ENCODE measurements at places on chromosomes 1 and 21.

DNA sequence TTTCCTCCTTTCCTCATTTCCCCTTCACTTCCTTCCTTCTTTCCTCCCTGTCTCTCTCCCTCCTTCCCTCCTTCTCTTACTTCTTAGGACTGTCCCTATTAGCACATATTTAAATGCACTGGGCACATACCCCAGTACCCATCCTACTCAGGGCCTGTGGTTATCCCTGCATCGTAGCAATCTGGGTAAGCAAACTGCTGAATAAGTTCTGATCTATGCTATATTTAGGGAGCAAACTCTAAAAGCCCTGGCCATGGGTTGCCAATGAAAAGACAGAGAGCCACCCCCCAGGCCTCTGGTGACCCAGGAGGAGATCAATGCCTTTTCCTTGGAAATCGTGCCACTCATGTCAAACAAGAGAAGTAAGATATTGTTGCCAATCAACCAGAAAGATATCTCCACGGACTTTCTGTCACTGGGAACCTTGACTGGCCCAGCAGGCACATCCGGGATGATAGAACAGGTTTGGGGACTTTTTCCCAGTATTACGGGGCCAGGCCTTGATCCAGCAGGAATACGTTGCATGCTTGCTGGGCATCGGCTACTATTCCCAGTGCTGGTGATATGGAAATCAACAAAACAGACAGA, 5.4 kb downstream of the FAM3B start:
- no peak for DNase-seq

- no peak for DNase-seq
These were observed 98.5 kb upstream of the HIVEP3 start for GRCh38 chr1:42017259-42017658.

- peak; percentile 47 for DNase-seq
These were observed 67.1 kb downstream of the HIVEP3 start for GRCh38 chr1:41851589-41851988.

GRCh38 chr1:30378991-30379581, 344.3 kb downstream of the MATN1 start:
- DNase-seq = peak; percentile 32

GRCh38 chr21:34205811-34206571, 132.6 kb downstream of the MRPS6 start:
- DNase-seq = no peak

DNA sequence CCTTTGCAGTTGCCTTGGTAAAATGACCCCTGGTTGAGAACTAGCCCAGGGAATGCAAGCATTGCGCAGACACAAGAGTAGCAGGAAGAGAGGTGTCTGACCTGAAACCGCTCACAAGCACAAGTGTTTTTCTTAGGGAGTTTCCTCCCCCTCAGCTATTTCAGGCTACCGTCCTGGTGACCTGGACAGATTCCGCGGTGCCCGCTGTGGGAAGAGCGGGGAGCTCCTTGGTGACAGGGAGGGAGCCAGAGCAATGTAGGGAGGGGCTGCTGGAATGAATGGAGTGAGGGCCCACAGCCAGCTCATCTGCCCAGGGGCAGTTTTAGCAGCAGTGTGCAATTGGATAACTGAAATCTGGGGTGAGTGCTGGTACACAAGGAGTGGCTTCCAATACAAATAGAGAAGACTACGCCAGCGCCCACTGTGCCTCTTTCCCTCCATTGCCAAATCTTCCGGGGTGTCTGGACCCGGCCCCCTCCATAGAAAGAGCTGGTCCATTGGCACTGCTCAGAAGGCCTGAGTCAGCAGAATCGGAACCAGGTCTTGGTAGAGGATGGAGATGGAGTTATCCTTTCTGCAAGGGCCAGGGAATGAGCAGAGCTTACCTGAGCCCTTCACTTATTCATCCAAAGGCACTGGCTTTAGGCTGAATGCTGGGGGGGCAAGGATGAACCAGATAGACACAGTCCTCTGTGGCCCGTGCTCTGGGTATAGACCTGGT, 82.8 kb downstream of the TRABD2B start:
- no peak for DNase-seq

- no peak for DNase-seq
These were observed 66.4 kb upstream of the TNFSF18 start for GRCh38 chr1:173117108-173117633.

- no peak for DNase-seq
These were observed 59.4 kb downstream of the RUNX3 start for GRCh38 chr1:24870551-24871195.

GRCh38 chr1:113951719-113952118, 22.6 kb downstream of the HIPK1 start:
- DNase-seq = no peak

- DNase-seq = no peak
These were observed 100.8 kb upstream of the RNPC3 start for GRCh38 chr1:103424650-103425049.

DNA sequence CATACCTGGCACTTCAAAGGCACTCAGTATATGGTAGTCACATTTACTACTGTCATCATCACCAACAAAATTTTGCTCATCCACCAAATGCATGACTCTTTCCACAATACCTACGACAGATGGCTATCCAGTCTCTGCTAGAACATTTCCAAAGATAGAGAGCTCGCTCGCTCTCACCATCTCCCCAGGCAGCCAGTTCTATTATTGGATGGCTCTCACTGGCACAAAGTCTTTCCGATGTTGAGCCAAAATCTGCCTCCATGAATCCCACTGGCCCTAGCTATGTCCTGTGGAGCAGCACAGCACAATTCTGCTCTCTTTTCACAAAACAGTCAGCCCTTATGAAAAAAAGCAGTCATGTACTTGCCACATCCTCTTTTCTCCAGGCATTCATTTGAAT, 102.1 kb downstream of the DAB1 start:
- no peak for DNase-seq

- DNase-seq = no peak
These were observed 24.5 kb upstream of the POU2F1 start for GRCh38 chr1:167196166-167196565.

GRCh38 chr1:45924736-45925135, 121.3 kb downstream of the MAST2 start:
- DNase-seq = peak; percentile 70

DNA sequence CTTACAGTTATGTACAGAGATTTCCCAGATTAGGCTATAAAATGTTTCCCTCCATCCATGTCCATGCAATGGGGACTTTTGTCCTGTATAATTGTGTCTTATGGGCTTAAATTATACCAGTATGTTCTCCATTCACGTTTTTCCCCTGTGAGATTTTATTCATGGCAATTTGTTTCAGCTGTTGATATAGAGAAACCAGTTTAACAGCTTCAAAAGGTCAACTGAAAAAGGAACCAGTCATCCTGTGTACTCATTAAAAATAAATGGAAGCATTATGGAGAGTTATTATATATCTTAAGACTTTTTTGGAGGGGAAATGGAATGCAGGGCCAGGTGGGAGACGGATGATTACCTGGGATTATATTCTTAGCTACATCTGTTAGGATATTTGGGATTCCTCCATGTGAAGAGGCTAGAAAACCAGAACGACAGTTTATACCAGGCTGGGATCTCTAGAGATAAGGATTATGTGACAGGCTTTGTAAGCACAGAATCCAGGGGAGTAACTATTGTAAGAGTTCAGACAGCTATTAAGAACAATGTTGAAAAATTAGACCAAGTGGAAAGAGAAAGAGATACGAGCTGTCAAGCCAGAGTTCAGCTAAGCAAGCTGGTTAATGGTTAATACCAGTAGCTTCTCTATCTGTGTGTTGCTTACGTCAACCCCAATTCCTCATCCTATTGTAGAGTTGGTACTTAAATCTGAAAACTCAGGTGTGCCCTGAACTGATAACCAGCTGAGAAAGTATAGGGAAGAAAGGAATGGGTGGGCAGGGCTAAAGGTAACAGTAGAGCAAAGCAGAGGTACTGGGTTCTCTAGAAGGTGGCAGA, 12.4 kb upstream of the ZNF697 start:
- DNase-seq = no peak

- peak; percentile 57 for DNase-seq
These were observed 101.4 kb upstream of the RGS1 start for GRCh38 chr1:192474080-192474683.

DNA sequence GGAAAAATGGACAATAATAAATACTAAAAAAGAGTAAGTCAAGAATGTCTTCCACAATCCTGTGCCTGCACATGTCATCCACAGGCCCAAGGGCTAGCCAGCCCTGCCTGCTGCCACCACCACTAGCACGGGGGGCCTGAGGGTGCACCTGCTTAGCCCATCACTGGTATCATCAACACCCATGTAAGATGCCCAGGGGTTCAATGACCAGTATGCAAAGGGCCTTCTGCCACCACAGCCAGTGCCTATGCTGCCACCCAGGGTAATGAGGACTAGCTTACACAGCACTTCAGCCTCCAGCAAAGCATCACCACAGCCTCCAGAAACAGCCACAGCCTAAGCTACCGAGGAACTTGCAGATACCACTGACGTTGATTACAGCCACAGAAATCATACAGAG, 46.3 kb downstream of the POFUT2 start:
- DNase-seq = no peak

DNA sequence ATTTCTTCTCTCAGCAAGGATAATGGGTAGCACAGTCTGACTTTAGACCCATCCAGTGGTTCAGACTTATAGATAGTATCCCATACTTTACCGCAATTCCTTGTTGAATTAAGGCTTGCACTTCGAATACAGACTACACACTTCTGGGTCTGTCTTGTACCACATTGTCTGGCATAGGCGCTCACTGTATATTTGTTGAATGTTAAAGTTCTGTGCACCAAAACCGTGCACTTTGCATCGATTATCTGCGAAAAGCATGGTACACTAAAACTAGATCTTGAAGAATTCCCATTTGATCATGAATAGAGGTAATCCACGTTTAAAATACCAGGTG, 556 bp upstream of the RYR2 start:
- DNase-seq = no peak

DNA sequence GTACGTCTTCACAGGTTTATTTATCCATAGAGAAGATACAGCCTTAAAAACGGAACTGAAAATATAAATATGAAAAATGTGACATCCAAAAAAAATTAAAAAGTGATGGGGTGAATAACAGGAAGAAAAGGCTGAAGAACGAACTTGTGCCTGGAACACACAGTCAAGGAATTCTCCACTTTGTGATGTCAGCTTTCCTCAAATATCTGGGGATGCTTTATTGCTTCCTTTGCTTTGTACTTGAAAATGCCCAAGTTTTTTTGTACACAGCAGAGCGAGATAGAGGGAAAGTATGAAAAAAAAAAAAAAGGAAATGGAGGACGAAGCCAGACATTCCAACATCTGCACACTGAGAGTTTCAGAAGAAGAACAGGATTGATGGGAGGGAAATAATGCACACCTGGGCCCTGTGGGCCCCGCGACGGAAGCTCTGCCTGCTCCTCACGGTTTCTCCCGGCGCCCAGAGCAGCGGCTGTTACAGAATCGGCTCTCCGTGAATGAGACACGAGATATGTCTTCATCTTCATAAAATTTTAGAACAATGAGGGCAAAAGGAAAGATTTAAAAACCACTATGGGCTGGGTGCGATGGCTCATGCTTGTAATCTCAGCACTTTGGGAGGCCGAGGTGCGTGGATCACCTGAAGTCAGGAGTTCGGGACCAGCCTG, 10.0 kb upstream of the LRRC3 start:
- no peak for DNase-seq

GRCh38 chr1:208917281-208917680, 666.2 kb upstream of the CAMK1G start:
- no peak for DNase-seq

- no peak for DNase-seq
These were observed 107.7 kb upstream of the ZNF648 start for GRCh38 chr1:182169203-182169602.

DNA sequence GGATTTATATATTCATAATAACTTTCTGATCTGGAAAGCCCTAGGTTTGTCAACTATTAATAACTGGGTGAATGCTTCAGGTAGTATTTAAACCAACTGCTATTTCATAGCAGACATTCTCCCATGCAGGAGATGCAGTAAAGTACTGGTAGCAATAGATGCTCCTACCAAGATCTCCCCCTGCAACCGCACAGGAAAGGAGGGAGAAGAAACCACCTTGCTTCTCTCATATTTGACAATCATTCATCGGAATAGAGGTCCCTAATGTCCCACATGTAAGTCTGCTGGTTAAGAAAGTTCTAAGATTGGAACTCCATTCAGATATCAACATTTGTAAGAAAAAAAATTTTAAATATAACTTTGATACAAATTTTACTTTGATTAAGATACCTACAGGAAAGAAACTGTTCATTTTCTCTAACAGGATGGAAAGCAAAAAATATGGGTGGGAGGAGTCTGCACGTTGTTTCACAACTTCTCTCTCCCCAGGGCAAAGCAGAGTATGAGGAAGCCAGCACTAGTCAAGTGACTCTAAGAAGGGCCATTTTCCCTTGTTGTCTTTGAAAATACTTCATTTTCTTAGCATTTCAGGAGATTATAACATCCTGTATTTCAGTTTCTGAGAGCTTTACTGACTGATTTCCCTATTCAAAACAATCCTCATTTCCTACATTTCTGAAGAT, at the start of gene PYHIN1:
TSS of gene PYHIN1 (plus strand) at position 498 of the 683 bp plus-strand sequence. CDS start 5,359 bp downstream, outside the sequence.
- DNase-seq = no peak

DNA sequence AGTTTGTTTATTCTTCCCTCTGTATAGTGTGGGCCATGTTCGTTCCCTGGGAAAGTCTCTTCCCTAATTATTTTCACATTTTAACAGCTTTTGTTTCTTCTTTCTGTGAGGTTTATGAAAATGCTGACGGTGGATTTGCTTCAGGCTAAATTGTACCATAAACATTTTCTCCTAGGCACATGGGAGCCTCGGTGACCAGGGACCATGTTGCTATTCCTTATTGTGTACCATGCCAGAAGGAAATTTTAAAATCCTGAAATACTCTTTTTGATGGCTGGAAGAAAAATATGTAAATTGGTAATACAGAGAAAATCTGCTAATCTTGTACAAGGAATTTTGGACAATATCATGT, 230.1 kb upstream of the JUN start:
- no peak for DNase-seq

- peak; percentile 17 for DNase-seq
These were observed 479.3 kb upstream of the RUNX1 start for GRCh38 chr21:35528116-35529042.

DNA sequence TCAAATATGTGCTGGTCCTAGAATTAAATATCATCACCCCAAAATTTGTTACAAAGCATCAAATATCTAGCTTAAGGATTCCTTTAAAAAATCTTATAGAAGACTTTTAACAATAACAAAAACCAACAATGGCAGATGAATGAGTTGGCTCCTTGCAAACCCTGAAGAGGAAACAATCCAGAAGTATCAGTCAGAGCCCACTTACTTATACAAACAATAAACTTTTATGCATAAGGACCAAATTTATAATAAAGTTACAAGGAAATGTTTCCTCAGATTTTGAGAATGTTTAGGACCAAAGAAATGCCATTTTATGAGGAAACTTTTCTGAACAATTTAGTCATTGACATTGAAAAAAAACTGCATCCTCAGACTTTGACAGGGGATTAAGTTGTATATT, 52.7 kb downstream of the LPAR3 start:
- DNase-seq = peak; percentile 33

Data from fibroblast of the aortic adventitia (primary cell).